ENCODE measurements at places on chromosomes 3 and 15. TPM values are rescaled to one million over a fixed set of nuclear protein-coding genes. Genes with fewer than 3 reads are reported as not detected.

GRCh38 chr3:194711286-194711685, 25.6 kb downstream of the FAM43A start:
- DNase-seq = no peak
- H3K27ac ChIP-seq = peak overlapping the region; percentile 54
- H3K4me1 ChIP-seq = peaks cover 16% of the 10 kb centered on the region
- no peaks in the 10 kb centered on the region for H3K36me3 ChIP-seq
- no peaks in the 10 kb centered on the region for H3K27me3 ChIP-seq
- no peak overlapping the region for H3K4me3 ChIP-seq

Gene SCG3
- total RNA-seq = not detected

GRCh38 chr3:128415773-128416577, 50.7 kb downstream of the DNAJB8 start:
- H3K36me3 ChIP-seq = no peaks in the 10 kb centered on the region
- H3K4me1 ChIP-seq = no peaks in the 10 kb centered on the region
- no peak for DNase-seq
- no peak overlapping the region for H3K4me3 ChIP-seq

DNA sequence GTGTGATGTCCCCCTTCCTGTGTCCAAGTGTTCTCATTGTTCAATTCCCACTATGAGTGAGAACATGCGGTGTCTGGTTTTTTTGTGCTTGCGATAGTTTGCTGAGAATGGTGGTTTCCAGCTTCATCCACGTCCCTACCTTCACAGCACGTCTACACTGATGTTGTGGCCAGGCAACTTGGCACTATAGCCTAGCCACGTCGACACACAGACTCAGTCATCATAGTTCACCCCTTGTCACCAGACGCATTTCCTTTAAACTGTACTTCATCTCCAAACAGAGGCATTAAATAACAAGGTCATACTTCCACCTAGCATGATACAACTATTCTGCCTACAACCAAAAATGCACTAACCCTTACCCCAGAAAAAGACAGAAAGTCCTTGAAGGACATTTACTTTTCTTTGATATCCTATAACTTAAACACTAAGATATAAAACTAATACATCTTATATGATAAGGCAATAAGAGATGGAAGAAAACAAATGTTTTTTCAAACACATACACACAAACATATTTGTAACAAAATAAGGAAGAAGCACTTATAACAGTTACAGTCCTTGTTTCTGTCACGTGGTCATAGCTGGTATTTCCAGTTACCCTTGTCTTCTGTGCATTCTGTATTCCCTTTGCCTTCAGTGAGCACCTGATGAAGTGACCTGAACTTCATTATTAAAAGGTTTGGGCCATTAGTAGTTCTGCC, 121.4 kb downstream of the KLF13 start:
- no peaks in the 10 kb centered on the region for H3K27me3 ChIP-seq
- H3K4me1 ChIP-seq = peaks cover 2% of the 10 kb centered on the region
- H3K27ac ChIP-seq = no peak overlapping the region
- H3K36me3 ChIP-seq = no peaks in the 10 kb centered on the region

GRCh38 chr3:31407665-31408064, 125.1 kb upstream of the STT3B start:
- no peaks in the 10 kb centered on the region for H3K36me3 ChIP-seq
- DNase-seq = no peak
- H3K4me1 ChIP-seq = no peaks in the 10 kb centered on the region
- no peaks in the 10 kb centered on the region for H3K27me3 ChIP-seq

DNA sequence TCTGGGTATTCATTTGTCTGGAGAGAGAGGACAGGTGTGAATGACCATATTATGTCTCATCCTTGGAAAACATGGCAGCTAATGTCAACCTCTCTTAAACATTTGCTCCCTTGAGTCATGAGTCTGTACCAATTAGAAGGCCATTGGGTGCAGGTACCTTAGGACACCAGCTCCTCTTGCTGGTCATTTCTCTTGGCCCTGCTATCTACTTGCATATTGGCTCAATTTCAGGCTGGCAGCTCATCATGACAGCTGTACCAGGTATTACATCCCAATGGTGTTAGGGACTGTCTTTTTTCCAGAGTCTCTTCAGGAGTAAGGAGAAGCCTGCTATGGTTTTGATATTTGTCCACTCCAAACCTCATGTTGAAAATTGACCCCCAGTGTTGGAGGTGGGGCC, 92.2 kb upstream of the ANKRD28 start:
- no peak for DNase-seq
- H3K27ac ChIP-seq = peak overlapping the region; percentile 67
- H3K36me3 ChIP-seq = no peaks in the 10 kb centered on the region
- no peaks in the 10 kb centered on the region for H3K27me3 ChIP-seq
